ENCODE measurements at places on chromosomes 1 and 21.

DNA sequence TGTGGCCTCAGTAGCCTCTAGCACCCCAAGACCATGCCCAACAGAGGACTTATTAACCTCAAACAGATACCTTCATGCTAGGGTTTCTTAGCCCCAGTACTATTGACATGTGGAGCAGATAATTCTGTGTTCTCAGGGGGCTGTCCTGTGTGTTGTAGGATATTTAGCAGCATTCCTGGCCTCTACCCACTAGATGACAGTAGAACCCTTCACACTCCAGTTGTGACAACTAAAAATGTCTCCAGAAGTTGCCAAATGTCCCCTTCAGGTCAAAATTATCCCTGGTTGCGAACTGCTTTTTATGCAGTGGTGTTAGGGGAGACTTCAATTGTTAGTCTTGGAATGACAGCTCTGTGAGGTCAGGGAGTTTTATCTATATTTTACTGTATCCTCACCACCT lies 8.1 kb downstream of the KAZN start:
- DNase-seq = no peak

- DNase-seq = no peak
Observed at GRCh38 chr1:244096691-244097090, 45.6 kb downstream of the ZBTB18 start.

- DNase-seq = no peak
Observed at GRCh38 chr1:230415405-230416132, 10.6 kb downstream of the PGBD5 start.

- no peak for DNase-seq
Observed at GRCh38 chr1:36775716-36776115, 258.6 kb downstream of the GRIK3 start.

DNA sequence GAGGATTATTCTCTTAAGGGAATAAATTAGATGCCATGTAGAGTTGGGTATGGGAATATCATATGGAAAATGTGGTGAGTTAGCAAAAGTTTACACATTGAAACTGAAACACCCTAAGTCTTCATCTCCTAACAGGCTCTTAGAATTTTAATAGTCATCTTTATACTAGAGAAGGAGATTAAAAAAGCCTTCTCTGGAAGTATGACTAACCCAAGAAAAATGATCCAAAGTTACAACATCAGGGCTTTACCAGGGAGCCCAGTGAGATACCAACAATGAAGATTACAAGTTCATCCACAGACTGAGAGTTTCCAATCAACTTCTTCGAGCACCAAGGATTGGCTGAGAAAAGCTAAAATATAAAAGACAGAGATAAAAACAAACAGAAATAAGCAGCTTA lies 70.0 kb upstream of the KIAA0040 start:
- no peak for DNase-seq

- no peak for DNase-seq
Observed at GRCh38 chr1:198893763-198894444, 255.1 kb downstream of the PTPRC start.

DNA sequence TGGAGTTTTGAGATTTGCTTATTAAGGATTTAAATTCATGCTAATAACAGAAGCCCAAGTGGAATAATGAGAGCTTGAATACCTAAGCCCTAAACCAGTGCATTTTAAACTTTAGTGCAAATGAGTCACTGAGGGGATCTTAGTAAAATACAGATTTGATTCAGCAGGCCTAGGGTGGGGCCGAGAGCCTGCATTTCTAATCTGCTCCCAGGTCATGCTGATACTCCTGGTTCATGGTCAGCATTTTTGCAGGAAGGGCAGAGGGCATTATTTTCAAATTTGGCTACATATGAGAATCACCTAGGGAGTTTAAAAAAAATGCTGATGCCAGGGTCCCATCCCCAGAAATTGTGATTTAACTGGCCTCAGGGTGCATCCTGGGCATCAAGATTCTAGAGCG lies 39.3 kb downstream of the DNTTIP2 start:
- DNase-seq = no peak

GRCh38 chr1:206742719-206743383 lies 27.7 kb upstream of the IL19 start:
- peak; percentile 79 for DNase-seq

DNA sequence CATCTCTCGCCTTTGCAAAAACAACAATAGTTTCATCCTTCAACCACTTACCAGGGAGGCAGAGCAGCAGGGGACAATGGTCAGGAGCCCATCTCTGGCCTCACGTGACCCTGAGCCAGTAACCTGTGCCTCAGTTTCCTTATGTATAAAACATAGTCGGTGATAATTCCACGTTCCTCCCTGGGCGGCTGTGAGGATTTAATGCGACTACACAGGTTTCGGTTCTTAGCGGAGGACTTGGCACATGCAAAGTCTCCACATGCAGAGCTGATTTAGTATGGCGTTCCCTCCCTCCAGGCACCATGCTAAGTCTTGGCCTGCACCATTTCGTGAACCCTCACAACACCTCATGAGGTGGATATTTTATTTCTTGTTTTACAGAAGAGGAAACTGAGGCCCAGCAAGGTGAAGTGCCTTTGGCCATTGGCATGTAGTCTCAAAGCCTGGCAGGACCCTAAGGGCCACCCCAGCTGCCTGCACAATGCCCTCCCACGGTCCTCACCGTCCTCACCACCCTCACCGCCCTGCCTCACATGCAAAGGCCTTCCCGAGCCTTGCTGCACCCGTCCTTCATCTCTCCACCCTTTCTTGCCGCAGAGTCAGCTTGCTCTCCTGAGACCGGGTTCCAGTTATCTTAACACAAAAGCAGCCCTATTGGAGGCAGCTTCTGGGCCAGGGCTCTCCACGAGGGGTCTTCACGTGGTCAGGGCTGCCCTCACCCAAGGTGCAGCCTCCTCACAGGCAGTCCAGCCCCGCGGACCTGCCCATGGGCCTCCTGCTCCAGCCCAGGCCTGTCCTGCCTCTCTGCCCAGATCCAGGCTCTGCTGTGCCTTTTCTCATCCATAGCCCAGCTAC lies 48.9 kb downstream of the SYF2 start:
- no peak for DNase-seq

GRCh38 chr1:93698329-93699048 lies 16.9 kb upstream of the BCAR3 start:
- DNase-seq = no peak

DNA sequence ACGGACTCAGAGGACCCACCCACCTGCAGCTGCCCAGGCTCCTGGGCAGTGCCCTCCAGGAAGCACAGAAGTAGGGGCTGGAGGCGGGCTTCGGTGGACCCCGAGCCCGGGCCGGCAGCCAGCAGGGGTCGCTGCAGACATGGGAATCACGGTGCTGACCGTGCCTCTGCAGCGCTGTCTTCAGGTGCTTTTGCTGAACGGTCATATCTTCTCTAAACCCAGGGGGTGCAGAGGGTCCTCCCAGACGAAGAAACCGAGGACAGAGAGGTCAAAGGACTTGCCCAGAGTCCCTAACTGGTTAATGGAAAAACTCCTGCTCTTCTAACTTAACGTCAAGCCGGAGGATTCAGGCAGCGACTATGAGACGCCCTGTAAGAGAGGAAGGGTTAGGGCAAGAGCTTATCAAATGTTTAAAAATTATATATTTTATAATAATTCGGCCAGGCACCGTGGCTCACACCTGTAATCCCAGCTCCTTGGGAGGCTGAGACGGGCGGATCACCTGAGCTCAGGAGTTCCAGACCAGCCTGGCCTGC lies 21.5 kb upstream of the LEFTY2 start:
- peak; percentile 44 for DNase-seq

DNA sequence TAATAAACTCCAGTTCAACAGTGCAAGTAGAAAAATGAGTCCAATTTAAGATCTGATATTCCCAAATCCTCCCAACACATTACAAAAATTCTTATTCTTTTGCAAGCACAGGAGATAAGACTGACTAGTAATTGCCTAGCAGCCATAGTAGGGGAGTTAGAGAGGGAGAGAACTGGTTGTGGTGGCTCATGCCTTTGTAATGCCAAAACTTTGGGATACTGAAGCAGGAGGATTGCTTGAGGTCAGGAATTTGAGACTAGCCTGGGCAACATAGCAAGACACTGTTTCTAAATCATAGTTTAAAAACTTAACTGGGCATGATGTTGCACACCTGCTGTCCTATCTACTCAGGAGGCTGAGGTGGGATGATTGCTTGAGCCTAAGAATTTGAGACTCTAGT lies 26.7 kb upstream of the PAPPA2 start:
- no peak for DNase-seq

- peak; percentile 42 for DNase-seq
Observed at GRCh38 chr1:160083968-160084770, 2.8 kb downstream of the KCNJ9 start.

All from stimulated activated CD8-positive, alpha-beta memory T cell treated with anti-CD3 and anti-CD28 coated beads, Interleukin-7, amount 100 ng/mL, for 48 hours (primary cell).